Progenitor cell of endocrine pancreas (in vitro differentiated cells): ENCODE measurements at places on chromosomes 1 and 21. TPM values are rescaled to one million over a fixed set of nuclear protein-coding genes. Genes with fewer than 3 reads are reported as not detected.

Gene OBSCN
- total RNA-seq, result 57.3 and 57.5 TPM in 2 replicates

Gene RLF
- total RNA-seq, result 20.5 TPM in 2 replicates

Gene ATP1A4
- total RNA-seq, result not detected in 2 replicates

Gene CLCA1
- not detected in 2 replicates for total RNA-seq

Gene PLA2G2C
- total RNA-seq, result not detected in 2 replicates

Gene TEX38
- 0.31 and 0.38 TPM in 2 replicates for total RNA-seq

Gene SEC16B
- 0.67 and 1.5 TPM in 2 replicates for total RNA-seq

DNA sequence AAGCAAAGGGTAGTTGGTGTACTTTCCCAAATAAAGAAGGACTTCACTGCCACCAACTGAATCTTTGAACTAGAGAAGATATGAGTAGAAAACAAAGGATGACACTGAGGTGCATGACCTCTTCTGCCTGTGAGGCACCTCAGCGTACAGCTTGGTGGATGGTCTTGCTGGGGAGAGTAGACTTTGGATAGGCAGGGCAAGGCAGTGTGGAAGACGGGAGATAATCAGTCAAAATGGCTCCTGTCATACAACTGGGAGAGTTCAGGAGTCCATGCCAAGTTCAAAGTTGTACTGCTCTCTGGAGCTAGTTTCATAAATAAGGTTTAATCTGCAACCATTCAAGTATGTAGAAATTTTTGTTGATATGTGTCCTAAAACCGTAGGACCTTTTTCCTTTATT lies 143.4 kb downstream of the BARHL2 start:
- no peak for DNase-seq

DNA sequence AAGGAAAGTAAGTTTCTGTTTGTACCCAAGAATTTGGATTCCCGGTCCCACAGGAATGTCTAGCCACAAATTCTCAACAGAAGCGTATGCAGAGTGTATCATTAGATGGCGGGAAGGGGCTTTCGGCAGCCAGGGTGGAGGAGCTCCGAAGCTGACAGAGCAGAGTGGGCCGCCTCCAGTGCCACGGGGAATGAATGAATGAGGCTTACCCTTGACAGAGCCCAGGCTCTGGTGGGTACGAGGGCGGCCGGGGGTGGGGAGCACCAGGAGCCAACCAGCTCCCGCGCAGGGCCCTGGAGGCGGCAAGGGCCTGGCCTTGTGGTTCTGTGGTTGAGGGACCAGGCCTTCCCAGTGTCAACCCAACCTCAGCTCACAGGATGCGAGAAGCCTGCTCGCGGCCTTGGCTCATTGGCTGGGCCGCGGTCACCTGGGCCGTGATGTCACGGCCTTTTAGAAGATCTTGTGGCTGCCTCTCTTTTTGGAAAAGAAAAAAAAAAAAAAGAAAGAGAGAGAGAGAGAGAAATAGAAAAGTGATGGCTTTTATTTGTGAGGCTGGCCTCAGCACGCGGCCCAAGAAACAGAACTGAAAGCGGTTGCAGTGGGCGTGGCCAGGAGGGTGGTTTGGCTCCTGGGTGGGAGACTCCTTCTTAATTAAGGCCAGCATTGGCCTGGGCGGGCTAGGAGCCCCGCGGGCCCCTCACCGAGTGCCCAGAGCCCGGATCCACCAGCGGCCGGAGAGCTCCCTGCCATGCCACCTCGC lies 34.9 kb upstream of the RUNX3 start:
- DNase-seq, result no peak

DNA sequence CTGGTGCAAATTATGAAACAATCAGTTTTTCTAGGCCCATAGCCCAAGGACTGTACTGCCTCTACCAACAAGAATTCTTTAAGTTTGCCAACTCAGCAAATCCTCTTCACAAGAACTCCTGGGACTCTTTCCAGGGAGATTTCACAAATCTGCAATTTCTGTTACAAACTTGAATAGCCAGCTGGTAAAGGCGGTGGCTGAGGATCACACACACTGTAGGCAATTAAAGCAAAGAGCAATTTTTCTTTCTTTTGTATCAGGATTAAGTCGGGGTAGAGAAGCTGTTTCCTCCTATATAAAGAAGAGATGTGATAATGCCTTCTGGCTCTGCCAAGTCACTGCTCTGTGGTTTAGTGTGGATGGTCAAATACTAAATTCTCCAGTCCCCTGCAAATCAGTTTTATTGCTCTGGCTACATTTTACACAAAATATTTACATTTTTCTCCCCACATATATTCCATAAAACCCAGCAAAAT lies 1.7 kb downstream of the ALDH9A1 start:
- DNase-seq, result no peak

- no peak for DNase-seq
These were observed 2.3 kb upstream of the TSPAN2 start for GRCh38 chr1:115091572-115091971.

DNA sequence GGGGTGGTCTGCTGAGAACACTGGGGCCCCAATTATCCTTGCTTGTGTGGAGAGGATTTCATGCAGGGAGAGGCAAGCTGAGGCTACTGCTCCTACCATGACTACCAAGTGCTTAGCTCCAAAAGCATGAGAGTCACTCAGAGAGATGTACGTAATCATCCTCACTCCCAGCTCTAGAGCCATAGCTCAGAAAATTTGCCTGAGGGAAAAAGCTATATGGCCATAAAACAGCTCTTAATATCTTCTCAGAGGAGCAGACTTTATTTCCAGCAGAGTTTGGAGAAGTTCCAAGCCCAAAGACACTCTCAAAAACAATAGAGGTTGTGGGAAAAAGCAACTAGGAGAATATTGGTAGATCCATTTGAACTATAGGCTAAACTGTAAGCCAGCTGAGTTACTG lies 106.4 kb upstream of the PBX1 start:
- no peak for DNase-seq

DNA sequence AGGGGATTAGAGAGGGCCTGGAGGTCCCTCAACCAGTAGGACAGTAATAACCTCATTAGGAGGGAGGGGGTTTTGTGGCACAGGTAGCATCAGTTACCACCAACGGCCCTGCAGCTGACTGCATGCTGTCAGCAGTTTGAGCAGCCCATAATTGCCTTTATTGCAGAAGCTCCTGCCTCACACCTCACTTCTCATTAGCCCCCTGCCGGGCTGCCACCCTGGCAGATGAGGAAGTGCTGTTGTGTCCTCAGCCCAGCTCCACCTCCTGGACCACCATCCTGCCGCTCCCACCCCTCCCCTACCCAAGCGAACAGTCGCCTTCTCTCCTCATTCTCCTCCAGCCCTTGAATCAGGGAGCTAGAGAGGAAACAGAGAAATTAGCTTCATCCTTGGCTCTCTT lies 237.4 kb downstream of the LMX1A start:
- no peak for DNase-seq

DNA sequence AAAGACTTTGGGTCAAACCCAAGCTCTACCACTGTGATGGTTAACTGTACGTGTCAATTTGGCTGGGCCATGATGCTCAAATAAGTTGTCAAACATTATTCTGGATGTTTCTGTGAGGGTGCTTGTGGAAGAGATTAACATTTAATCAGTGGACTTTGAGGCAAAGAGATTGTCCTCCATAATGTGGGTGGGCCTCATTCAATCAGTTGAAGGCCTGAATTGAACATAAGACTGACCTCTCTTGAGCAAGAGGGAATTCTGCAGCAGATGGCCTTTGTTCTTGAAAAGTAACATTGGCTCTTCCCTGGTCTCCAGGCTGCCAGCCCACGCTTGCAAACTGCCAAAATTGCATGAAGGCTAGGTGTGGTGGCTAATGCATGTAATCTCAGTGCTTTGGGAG lies 94.5 kb upstream of the SPATA6 start:
- DNase-seq, result no peak

- DNase-seq, result no peak
These were observed 27.2 kb upstream of the RCSD1 start for GRCh38 chr1:167602840-167603239.

DNA sequence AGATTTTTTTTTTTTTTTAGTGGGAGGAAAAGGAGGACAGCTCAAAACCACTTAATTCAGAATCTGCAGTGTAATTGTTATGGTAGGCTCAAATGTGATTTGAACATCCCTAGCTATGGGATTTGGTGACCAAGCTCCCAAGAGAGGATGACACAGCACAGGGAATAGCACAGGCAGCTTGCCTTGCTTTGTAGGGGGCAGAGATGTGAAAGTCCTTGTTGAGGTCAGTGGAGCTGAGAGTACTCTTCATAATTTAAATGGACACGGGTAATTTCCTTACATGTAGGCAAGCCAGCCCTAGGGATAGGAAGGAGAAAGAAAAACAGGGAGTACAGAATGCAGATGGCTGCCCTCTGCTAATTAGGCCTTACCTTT lies 3.2 kb upstream of the UCK2 start:
- DNase-seq, result no peak

DNA sequence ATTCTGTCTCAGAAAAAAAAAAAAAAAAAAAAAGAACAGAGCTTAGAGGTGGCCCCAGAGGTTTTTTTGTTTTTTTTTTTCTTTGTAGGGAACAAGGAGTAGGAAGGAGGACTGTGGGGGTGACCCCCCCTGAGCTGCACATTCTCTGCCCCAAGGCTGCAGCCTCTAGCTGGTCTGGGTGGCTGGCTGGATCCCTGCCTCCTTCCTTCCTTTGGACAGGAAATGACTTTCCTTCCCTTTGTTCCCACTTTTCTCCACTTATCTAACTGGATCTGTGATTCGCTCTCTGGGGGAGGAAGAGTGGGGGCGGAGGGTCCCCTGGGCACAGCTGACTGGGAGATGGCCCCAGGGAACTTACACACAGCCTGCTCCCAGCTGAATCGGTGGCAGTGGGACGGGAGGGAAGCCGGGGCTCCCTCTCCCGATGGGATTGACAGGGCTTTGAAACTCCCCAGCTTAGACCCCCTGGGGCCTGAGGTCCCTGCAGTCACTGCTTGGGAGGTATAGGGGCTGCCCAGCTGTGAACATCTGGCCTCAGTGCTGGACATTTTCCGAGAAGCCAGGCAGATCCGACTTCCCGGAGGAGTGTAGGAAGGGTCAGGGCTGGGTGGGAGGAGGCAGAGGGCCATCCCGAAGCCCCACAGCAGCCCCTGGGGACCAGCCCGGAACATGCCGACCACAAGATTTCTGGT lies 2.1 kb downstream of the FBLIM1 start:
- no peak for DNase-seq
